ENCODE measurements at places on chromosomes 1 and 21. TPM values are rescaled to one million over a fixed set of nuclear protein-coding genes. Genes with fewer than 3 reads are reported as not detected.

DNA sequence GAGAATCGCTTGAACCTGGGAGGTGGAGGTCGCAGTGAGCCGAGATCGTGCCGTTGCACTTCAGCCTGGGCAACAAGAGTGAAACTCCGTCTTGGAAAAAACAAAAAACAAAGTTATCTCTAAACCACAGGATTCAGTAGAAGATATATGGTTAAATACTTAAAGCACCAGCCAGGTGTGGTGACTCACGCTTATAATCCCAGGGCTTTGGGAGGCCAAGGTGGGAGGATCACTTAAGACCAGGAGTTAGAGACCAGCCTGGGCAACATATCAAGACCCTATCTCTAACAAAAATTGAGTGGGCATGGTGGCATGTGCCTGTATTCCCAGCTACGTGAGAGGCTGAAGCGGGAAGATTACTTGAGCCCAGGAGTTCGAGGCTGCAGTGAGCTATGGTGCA is 5.6 kb downstream of the NECAP2 start:
- peaks cover 27% of the 10 kb centered on the region for H3K4me1 ChIP-seq
- no peak overlapping the region for H3K4me3 ChIP-seq
- DNase-seq = no peak
- H3K27me3 ChIP-seq = no peaks in the 10 kb centered on the region

Gene LRRC53
- total RNA-seq = not detected

Gene SPRR2A
- total RNA-seq = not detected

DNA sequence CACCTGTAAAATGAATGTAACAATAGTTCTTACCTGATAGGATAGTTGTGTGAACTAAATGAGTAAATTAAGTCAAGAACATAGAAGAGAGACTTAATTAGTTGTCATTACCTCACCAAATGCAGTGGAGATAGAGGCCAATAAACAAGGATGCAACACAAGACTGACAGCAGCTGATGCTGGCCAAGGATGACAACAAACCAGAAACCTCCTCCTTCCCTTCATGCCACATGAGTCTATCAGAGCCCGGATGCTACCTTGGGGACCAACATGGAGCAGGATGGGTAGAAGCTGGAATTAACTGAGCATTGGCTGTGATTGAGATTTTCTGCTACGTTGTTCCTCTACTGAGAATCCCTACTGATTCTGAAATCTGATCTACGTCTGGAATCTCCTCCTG is 30.3 kb upstream of the USP1 start:
- no peak overlapping the region for H3K4me3 ChIP-seq
- no peaks in the 10 kb centered on the region for H3K4me1 ChIP-seq
- H3K36me3 ChIP-seq = no peaks in the 10 kb centered on the region
- H3K27ac ChIP-seq = no peak overlapping the region
- no peak for DNase-seq

Gene PRDM15
- total RNA-seq = 14.2 TPM

Gene WDR64
- total RNA-seq = 0.58 TPM

Gene KIF21B
- total RNA-seq = 143 TPM

Gene MRPL55
- total RNA-seq = 53.6 TPM

All from activated naive CD8-positive, alpha-beta T cell treated with anti-CD3 and anti-CD28 coated beads, Interleukin-2, amount 10 ng/mL, durations not matched to agents 7 days and 5 days (primary cell).